ENCODE measurements at places on chromosomes 4 and X.

DNA sequence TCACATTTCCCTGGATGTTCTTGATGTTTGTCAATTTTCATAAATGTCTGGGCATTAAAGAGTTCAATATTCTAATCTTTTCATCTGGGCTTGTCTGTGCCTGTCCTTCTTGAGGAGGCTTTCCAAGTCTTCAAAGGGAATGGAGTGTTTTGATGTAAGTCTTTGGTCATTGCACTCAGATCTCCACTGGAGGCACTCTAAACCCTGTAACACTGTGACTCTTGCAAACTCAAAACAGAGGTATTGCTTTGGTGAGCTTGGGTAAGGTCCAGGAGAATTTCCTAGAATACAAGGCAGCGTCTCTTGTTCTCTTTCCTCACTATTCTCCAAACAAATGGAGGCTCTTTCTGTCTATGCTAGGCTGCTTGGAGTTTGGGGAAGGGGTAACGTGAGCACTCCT lies 1118.1 kb upstream of the PABPC4L start:
- H3K4me1 ChIP-seq = no peaks in the 10 kb centered on the region
- H3K27me3 ChIP-seq = no peaks in the 10 kb centered on the region
- no peaks in the 10 kb centered on the region for H3K36me3 ChIP-seq
- no peak overlapping the region for H3K4me3 ChIP-seq
- no peak overlapping the region for H3K27ac ChIP-seq
- peak; percentile 4 for DNase-seq

- H3K36me3 ChIP-seq = no peaks in the 10 kb centered on the region
- H3K27ac ChIP-seq = no peak overlapping the region
- H3K4me3 ChIP-seq = no peak overlapping the region
- DNase-seq = no peak
These were observed 101.8 kb upstream of the HPF1 start for GRCh38 chr4:169859366-169860216.

DNA sequence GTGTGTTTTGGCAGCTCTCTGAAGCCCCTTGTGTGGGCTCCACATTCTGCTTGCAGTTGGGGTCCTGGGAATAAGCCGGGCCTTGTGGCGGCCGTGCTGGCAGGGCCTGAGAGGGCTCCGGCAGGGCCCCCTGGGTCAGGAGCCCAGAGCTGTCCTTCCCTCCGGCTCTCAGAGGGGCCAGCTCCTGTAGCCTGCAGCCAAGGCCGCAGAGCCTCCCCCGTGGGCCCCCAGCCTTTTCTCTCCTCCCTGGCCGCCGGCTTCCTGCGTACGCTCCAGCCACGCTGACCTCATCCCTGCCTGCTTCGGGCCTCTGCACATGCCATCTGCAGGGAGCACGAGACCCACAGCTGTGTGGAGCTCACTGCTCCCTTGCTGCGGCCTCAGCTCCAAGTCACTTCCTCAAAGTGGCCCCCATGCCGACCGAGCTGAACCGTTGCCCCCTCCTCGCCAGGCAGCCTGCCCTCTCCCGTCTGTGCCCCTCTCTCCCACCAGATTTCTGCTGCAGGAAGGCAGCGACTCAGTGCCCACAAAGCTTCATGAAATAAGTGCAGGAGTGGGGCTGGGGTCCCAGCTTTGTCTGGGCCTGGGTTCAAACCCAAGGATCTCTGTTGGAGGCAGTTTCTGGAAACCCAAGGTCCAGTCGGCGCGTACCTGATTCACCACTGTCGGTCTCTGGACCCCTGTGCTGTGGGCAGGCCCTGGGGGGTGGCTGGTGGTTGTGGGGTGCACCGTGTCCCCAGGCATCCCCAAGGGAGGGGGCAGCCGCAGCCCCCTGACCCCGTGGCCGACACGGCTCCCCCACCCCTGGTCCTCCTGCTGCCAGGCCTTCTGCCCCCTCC lies 57.1 kb upstream of the NKX1-1 start:
- no peak overlapping the region for H3K4me3 ChIP-seq
- no peaks in the 10 kb centered on the region for H3K36me3 ChIP-seq
- no peak for DNase-seq
- no peaks in the 10 kb centered on the region for H3K4me1 ChIP-seq

DNA sequence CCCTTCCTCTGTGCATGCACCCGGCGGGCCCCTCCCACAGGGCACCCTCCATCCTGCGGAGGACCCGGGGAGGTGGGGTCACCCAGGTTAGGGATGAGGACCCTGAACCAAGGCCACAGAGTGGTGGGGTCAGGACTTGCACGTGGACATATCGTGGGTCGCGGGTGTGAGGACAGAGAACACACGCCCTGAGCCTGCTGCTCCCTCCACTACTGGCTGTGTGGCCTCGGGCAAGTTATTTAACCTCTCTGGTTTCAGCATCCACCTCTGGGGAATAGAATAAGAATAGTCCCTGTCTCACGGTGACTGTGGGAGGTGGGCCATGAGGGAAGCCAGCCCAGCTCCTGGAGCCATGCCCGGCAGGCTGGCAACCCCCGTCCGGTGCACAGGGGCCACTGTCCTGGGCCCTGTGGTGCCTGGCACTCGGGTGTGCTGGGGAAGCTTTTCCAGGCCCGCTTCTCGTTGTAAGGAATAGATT lies 5.1 kb downstream of the PSAPL1 start:
- no peak overlapping the region for H3K4me3 ChIP-seq
- no peak for DNase-seq
- peaks cover 8% of the 10 kb centered on the region for H3K4me1 ChIP-seq
- H3K36me3 ChIP-seq = no peaks in the 10 kb centered on the region

DNA sequence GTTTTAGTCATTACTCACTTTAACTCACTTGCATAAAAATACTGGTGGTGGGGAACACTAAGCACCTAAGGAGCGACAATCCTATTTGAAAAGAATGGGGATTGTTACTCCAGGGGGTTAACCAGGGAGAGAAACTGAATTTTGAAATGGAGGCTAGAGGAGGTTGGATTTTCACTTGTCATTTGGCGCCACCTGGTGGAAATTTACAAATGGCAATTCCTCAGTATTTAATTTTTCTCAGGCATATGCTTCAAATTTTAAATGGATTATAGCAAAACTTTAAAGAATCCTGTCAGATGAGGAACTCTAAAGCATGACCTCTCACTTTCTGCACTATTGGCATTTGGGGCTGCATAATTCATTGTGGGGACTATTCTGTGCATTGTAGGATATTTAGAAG lies 2.7 kb upstream of the GEMIN8 start:
- no peaks in the 10 kb centered on the region for H3K36me3 ChIP-seq
- peaks cover 28% of the 10 kb centered on the region for H3K4me1 ChIP-seq
- peak; percentile 66 for DNase-seq
- H3K27me3 ChIP-seq = no peaks in the 10 kb centered on the region

- no peak overlapping the region for H3K4me3 ChIP-seq
- peak; percentile 56 for DNase-seq
- no peak overlapping the region for H3K27ac ChIP-seq
- no peaks in the 10 kb centered on the region for H3K36me3 ChIP-seq
- H3K27me3 ChIP-seq = peaks cover 27% of the 10 kb centered on the region
These were observed 41.3 kb upstream of the GPC3 start for GRCh38 chrX:134026565-134027311.

DNA sequence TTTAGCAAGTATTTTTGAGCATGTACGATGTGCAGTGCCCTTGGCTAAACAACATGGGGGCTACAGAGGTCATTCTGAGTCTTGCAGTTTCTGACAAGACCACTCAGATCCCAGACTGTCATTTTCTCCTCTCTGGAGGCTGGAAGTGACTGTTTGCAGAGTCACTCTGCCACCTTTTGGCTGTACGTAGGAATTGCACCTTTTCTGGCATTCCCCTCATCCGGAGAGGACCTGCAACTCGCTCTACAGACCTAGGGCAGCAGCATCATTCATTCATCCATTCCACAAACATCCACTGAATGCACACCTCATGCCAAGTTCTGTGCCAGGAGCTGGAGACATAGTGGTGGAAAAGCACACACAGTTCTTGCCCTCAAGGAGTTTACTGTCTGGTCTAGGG lies 160.4 kb upstream of the GPR101 start:
- DNase-seq = peak; percentile 72
- no peak overlapping the region for H3K4me3 ChIP-seq
- no peaks in the 10 kb centered on the region for H3K27me3 ChIP-seq
- peaks cover 38% of the 10 kb centered on the region for H3K4me1 ChIP-seq
- no peak overlapping the region for H3K27ac ChIP-seq
- H3K36me3 ChIP-seq = no peaks in the 10 kb centered on the region

DNA sequence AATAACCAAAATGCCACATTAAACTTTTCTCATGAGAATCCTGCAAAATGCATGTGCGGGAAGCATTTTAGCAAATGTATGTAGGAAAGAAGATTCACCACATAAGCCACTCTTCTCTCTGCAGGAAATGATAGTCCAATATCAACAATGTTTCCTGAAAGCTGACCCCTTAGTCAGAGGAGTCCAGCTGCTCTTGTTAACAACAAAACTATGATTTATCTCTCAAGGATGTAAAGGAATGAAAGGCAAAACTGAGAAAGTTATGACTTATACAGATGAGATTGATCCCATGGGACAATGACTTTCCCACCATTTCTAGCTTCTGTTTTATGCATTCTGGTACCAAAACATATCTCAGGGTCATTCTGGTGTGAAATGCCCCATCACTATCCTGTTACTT lies 125.0 kb upstream of the EDNRA start:
- H3K27me3 ChIP-seq = no peaks in the 10 kb centered on the region
- H3K4me3 ChIP-seq = no peak overlapping the region
- H3K4me1 ChIP-seq = peaks cover 26% of the 10 kb centered on the region
- peak; percentile 62 for DNase-seq
- no peaks in the 10 kb centered on the region for H3K36me3 ChIP-seq

DNA sequence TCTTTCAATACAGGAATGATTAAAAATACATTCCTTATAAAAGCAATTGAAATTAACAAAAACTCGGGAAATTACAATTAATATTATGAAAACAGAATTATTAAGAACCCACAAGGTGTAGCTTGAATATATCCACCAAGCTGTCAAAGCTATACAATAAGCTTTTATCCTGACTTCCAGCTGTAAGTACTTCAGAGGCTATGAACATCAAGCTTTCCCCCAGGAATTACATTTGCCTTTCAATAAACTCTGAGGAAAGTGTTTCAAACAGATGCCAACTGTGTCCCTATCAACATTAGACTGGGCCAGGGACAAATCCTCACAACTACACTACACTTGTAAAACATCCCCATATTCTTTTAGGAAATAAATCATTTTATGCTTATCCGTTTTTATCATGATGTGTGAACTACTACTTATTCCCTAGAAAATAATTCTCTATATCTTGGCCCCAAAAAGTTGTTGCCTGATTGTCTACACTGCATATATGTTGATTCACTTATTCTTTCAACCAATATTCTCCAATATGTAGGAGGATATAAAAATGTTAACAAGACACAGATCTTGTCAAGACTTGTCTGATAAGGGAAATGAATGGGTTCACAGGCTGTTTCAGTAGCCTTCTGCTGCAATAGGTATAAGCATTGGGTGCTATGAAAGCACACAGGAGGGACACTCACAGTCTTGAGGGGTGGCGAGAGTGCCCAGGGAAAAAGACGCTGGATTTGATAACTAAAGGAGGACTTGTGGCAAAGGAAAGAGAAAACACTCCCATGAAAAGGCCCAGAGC lies 494.1 kb downstream of the CENPC start:
- no peaks in the 10 kb centered on the region for H3K36me3 ChIP-seq
- H3K4me3 ChIP-seq = no peak overlapping the region
- 0 out of 2 replicates have a peak, but pooled peaks cover 6% of the 10 kb centered on the region for H3K27me3 ChIP-seq
- DNase-seq = no peak
- no peaks in the 10 kb centered on the region for H3K4me1 ChIP-seq
- no peak overlapping the region for H3K27ac ChIP-seq

- DNase-seq = no peak
- H3K27me3 ChIP-seq = no peaks in the 10 kb centered on the region
- H3K36me3 ChIP-seq = no peaks in the 10 kb centered on the region
- 0 out of 2 replicates have a peak, but pooled peaks cover under 1% of the 10 kb centered on the region for H3K4me1 ChIP-seq
- H3K27ac ChIP-seq = no peak overlapping the region
These were observed 75.3 kb upstream of the PLAC1 start for GRCh38 chrX:134733591-134733990.

DNA sequence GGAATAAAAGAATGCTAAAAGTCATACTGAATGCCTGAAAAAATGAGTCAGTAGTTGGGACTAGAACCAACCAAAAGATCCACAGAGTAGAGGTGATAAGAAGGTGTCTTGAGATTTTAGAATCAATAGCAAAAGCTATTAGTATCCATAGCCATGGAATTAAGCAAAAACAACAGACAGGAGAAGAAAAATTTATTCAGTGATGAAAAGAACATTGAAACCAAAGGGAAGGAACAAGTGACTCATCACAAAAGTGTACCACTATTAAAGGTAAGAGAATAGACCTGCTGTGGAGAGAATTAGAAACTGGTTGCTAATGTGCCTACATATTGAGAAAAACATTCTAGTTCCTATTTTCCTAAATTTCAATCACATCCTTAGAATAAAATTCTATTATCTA lies 182.0 kb upstream of the NEIL3 start:
- H3K4me3 ChIP-seq = no peak overlapping the region
- DNase-seq = peak; percentile 38
- H3K4me1 ChIP-seq = peaks cover 18% of the 10 kb centered on the region
- peaks cover 3% of the 10 kb centered on the region for H3K36me3 ChIP-seq

GRCh38 chr4:174999407-174999806 lies 81.2 kb downstream of the ADAM29 start:
- peaks cover 4% of the 10 kb centered on the region for H3K4me1 ChIP-seq
- no peaks in the 10 kb centered on the region for H3K27me3 ChIP-seq
- peak; percentile 76 for DNase-seq
- H3K27ac ChIP-seq = no peak overlapping the region
- no peaks in the 10 kb centered on the region for H3K36me3 ChIP-seq
- no peak overlapping the region for H3K4me3 ChIP-seq

DNA sequence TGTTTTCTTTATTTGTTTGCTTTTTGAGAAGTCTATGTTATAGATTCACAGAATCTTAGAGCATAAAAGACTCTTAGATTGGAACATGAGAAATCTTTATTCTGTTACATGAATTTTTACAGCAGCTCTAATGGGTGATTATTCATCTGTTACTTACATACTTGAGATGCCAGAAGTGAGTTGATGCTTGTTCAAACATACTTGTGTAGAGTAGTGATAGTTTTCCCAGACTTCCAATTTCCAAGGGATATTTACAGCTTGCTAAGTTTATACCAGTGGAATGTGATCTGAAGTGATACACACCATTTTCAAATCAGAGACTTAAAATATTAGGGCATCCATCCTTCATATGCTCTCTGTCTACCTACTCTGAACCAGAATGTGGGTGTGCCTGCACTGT lies 252.9 kb upstream of the SMIM31 start:
- no peaks in the 10 kb centered on the region for H3K27me3 ChIP-seq
- H3K4me3 ChIP-seq = no peak overlapping the region
- peak overlapping the region; percentile 53 for H3K27ac ChIP-seq
- H3K4me1 ChIP-seq = peaks cover 7% of the 10 kb centered on the region
- no peaks in the 10 kb centered on the region for H3K36me3 ChIP-seq

DNA sequence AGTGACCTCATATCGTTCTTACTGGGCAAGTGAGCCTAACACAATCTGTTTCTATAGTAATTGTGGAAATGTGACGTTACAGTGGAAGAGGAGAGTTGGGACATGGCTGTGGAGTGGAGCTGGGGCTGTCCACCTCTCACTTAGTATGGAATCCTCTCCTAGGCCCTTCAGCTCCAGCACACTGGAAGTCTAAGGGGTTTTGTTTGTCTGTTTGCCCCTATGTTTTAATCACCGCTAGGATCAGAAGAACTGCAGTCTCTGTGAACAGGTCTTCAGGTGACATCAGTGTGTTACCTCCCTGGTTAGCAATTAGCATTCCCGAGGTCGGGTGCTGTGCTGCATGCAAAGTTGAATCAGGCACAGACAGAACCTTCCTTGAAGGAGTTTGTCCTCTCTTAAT lies 49.3 kb upstream of the CLDN34 start:
- no peaks in the 10 kb centered on the region for H3K27me3 ChIP-seq
- H3K4me1 ChIP-seq = peaks cover 9% of the 10 kb centered on the region
- H3K4me3 ChIP-seq = no peak overlapping the region
- no peaks in the 10 kb centered on the region for H3K36me3 ChIP-seq
